Activated CD4-positive, alpha-beta T cell treated with anti-CD3 and anti-CD28 coated beads for 24 hours (primary cell): ENCODE measurements at places on chromosomes 12 and 14.

DNA sequence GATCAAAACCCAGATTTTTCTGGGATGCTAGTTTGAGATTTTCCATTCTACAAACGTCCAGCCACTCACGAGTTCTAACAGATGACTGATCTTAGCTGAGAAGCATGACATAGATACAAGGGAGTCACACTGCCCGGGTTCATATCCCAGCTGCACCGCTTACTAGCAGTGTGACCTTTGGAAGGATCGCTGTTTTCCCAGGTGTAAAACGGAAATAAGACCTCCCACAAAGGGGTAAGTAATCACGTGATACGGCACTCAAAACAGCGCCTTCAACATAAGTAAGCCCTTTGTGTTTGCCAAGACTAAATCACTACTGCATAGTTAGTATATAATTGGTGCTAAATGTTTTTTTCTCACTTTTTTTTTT lies 624 bp upstream of the PWP1 start:
- no peak for DNase-seq

DNA sequence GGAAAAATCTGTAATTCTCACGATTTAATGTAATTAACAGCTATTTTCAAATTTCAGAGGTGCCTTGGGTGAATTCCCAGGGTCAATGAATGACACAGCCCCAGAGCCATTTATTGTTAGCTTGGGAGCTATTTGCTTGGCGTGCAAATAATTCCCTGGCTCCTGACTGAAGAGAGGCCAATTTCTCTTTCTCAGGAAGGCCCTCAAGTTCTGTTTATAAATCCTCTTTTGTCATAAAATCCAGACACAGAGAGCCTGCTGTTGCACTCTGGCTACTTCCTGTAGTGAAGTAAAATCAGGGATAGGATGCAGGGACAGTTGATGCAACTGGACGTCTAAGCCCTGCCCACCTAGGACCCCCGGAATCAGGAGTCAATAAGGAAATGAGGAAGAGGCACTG lies 154.3 kb downstream of the TMX1 start:
- DNase-seq, result no peak

- DNase-seq, result no peak
These were observed 118.5 kb upstream of the NPAS3 start for GRCh38 chr14:32820181-32820580.

DNA sequence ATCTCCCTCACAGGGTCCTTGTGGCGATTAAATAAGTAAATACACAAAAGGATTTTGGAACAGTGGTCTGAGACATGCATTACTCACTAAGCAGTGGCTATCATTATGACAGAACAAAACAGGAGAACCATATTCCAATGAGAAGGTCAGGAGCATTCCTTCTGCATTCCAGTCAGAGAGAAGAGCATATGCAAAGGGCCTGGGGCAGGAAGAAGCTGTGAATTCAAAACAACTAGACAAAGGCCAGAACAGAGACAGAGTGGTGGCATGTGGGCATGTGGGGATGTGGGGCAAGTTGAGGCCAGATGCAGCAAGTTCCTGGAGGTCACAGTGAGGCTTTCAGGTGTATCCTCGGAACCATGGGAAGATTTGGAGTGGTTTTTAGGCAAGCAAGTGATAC lies 70.1 kb upstream of the VRK1 start:
- no peak for DNase-seq

- DNase-seq, result no peak
These were observed 249.0 kb downstream of the AACS start for GRCh38 chr12:125314051-125314755.

GRCh38 chr12:75944097-75944904 lies 87.3 kb downstream of the PHLDA1 start:
- DNase-seq, result no peak

DNA sequence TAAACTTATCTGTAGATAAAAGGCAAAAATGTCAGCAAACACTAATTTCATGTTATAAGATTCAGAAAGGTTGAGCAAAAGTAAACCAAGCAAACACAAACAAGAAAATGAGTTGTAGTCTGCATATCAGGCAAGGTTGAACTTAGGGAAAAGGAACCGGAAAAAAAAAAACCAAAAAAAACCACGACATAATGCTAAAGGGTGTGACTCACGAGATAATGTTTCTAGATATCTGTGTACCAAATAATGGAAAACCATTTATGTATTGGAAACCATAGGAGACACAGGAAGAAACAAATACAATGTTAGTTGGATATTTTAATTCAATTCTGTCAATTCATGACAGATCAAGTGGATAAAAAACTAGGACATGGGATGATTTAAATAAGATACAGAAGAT lies 60.5 kb downstream of the GPATCH2L start:
- no peak for DNase-seq

GRCh38 chr12:53097207-53097563 lies 282 bp upstream of the IGFBP6 start:
- DNase-seq, result no peak

DNA sequence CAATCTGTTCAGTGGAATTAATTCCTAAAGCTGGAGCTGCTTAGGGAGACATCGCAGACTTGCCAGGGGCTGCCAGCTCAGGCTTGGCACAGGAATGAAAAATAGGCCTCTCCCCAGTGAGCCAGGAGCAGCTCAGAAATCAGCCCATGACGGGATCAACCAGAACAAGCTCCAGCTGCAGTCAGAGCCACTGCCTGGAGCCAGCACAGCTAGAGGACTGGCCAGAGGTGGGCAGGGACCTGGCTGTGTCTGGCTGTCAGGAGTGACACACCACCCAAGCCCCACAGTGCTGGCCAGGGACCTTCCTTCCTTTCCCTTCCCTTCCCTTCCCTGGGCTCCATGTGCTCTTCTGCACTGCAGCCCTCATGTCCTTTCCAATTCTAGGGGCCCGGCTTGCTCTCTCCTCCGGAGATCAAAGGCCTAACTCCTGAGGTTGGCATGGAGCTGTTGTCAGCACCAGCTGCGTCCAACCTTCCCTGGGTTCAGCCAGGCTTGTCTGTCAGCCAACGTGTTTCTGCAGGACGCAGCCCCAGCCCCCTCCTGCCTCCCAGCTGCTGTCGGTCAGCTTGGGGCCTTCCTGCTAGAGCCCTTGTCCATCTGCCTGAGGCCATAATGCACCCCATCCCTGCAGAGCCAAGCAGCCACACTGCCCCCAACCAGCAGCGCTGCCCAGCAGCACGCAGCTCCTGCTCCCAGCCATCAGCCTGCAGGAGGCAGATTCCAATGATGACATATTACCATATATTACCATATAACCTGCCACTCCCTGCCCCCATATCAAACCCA lies 149.3 kb downstream of the CALM1 start:
- no peak for DNase-seq

DNA sequence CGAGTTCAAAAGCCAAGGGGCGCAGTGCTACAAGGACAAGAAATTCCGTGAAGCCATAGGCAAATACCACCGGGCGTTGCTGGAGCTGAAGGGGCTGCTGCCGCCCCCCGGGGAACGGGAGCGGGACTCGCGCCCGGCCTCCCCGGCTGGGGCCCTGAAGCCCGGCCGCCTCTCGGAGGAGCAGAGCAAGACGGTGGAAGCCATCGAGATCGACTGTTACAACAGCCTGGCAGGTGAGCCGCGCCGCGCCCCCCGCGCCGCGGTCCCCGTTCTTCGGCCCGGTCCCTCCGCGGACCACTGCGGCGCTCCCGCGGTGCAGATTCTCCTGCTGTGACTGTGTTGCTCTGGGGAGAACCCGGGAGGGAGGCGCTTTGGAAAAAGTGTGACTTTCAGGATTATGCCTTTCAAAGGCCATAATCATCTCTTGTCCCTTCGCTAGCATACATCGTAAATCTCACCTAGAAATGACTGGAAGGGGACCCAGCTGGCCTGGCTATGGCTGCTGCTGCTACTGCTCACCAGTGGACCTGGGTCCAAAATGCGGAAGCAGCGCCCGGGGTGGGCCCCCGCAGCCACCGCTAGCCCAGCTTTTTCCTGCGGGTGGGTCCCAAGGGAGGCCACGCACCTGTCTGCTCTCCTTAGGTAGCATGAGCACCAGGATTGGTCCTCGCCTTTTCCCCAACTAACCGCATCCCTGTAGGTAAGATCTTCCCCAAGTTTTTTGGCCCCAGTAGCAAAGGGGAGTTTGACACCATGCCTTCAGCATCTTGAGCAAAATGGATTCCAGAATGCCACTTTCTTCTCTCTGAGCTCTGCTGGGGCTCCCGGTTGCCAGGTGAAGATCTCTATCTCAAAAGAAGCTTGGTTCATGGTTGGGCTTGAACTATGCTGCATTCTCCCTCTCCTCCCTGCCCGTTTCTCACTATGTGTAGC lies 853 bp downstream of the TTC9 start:
- peak; percentile 20 for DNase-seq

DNA sequence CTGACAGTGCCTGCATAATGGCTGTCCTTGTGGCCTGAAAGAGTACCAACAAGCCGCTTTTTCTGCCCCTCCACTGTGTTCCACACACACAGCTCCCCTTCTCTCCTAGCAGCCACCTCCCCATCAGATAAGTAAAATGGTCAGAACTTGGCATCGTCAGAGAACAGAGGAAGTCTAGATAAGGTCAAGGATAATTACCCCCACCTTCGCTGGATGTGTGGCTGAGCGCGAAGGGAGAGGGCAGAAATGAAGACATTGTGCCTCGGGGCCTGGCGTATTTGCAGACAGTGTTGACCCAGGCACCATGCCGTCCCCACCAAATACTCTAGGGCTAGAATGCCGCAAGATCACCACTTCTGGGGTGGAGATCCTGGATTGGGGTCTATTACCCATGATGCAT lies 30.6 kb downstream of the FBXO21 start:
- DNase-seq, result no peak

GRCh38 chr14:19838433-19838832 lies 34.9 kb downstream of the OR4N2 start:
- no peak for DNase-seq

GRCh38 chr12:92496790-92497189 lies 206.0 kb upstream of the PLEKHG7 start:
- DNase-seq, result no peak

DNA sequence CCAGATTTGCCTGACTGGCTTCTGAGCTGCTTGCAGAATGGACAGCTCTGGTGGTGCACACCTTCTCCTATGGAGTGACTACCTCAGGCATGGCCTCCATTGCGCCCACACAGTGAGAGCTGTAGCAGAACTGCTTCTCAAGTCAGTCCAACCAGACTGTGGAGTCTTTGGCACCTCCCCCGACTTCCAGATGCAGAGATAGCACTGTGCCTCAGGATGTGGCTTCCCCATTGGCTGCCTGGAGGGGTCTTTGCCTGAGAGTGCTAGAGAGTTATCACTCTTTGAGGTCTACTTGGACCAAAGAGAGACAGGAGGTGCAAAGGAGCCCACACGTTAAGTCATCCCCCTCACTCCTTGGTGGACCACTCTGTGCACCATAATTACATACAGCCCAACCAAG lies 44.8 kb upstream of the FRS2 start:
- DNase-seq, result no peak

- no peak for DNase-seq
These were observed 2.1 kb downstream of the RNASE13 start for GRCh38 chr14:21032326-21033132.

GRCh38 chr14:68548194-68549076 lies 244.4 kb downstream of the ZFP36L1 start:
- DNase-seq, result no peak

- no peak for DNase-seq
These were observed 6.8 kb downstream of the ZFHX2 start for GRCh38 chr14:23544511-23545447.

DNA sequence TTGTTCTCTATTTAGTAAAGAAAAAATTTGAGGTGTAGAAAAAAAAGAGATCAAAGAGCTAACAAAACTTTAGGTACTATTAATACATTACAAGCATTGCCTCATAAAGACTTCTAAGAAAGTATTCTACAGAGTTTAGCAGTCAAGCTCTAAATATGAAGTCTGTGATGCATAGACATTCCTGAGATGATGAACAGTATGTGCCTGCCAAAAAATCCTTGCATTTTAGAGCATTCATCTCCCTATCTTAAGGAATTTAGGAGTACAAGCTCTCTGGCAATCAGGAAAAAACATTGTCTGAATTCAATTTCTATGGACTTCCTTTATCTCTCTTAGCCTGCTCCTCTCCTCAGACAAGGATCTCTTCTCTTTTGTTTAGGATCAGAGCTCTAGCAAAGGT lies 202.6 kb upstream of the LRFN5 start:
- DNase-seq, result no peak

DNA sequence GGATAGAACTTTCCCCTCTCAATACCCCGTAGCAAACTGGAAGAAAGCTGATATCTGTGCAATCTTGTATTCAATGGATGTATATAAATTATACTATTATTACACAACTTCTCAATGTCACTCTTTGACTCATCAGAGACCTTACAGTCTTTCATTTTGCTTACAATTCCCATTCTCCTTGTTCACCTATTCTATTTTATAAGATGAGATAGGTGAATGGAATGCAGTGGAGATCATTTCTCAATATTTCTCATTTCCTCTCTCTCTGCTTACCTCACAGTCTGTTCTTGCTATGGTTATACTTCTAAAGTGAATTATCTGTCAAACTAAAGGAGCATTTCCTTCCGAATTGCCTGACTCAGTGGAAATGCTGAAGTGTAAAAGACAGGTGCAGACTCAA lies 14.9 kb downstream of the FOXA1 start:
- no peak for DNase-seq

GRCh38 chr14:52553671-52554575 lies 1.3 kb downstream of the GPR137C start:
- DNase-seq, result peak; percentile 64

- no peak for DNase-seq
These were observed 374.7 kb downstream of the APAF1 start for GRCh38 chr12:99019798-99020197.
